Nephron progenitor cell (in vitro differentiated cells): ENCODE measurements at places on chromosomes 13 and 19.

GRCh38 chr19:18437491-18438330 lies at the start of gene ISYNA1:
TSS of gene ISYNA1 (minus strand) at chr19:18438133. CDS start at chr19:18437979, 154 bp downstream.
- H3K27me3 ChIP-seq: peaks cover 8% of the 10 kb centered on the region
- peaks cover 56% of the 10 kb centered on the region for H3K4me1 ChIP-seq
- H3K4me3 ChIP-seq: peak within 1 kb of the TSS; percentile 80
- peak within 1 kb of the TSS; percentile 94 for H3K27ac ChIP-seq
- peak; percentile 74 for DNase-seq
- peaks cover 15% of the 10 kb centered on the region for H3K36me3 ChIP-seq

- H3K4me3 ChIP-seq: peak overlapping the region; percentile 69
- no peak for DNase-seq
- H3K4me1 ChIP-seq: peaks cover 8% of the 10 kb centered on the region
These were observed 58.0 kb downstream of the USPL1 start for GRCh38 chr13:30675717-30676116.

GRCh38 chr13:77894743-77895142 lies 23.9 kb downstream of the EDNRB start:
- H3K4me1 ChIP-seq: peaks cover 15% of the 10 kb centered on the region
- H3K27ac ChIP-seq: no peak overlapping the region
- no peaks in the 10 kb centered on the region for H3K27me3 ChIP-seq
- no peak for DNase-seq
- H3K4me3 ChIP-seq: no peak overlapping the region

DNA sequence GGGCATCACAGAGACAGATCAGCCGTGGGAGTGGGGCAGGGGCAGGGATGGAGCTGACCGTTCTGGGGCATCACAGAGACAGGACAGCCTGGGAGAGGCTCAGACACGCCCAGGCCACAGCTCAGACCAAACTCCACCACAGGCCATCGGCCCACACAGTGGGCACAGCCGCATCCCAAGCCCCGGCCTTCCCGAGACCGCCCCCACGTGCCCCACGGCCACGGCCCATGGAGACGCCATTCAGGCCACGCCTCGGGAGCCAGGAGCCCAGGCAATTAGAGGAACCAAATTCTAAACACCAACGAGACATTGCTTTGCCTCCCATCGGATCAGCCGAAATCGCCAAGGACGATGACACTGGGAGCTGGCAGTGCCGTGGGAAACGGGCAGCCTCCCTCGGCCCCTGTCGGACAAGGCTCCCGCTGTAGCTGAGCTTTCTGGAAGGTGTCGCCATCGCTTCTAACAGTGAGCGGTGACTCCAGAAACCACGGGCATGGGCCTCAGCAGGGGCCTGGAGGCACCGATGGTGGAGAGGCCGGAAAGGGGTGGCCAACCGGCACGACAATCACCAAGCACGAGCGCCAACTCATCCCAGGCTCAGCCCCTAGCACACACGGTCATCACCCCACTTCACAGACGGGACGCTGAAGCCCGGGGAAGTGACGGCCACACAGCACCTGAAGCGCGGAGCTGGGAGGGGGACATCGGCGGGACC lies 2.4 kb downstream of the PIP5K1C start:
- H3K27ac ChIP-seq: peak overlapping the region; percentile 92
- H3K4me3 ChIP-seq: peak overlapping the region; percentile 90
- H3K27me3 ChIP-seq: no peaks in the 10 kb centered on the region
- DNase-seq: no peak

DNA sequence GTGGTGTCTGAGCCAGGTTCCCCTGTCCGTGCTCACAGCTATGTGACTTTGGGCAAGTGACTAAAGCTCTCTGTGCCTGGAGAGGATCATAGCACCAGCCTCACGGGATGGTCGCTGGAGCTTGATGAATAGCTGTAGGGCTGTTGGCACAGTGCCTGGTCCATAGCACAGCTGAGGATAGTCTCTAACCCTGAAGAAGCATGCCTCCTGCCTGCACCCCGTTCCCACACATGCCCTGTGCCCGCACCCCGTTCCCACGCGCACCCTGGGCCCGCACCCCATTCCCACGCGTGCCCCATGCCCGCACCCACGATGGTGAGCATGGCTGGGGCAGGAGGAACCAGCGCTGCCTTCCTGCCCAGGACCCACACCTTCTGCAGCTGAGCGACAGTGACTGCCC lies 63.7 kb upstream of the F7 start:
- no peak overlapping the region for H3K27ac ChIP-seq
- H3K36me3 ChIP-seq: peaks cover 21% of the 10 kb centered on the region
- H3K4me1 ChIP-seq: peaks cover 4% of the 10 kb centered on the region
- H3K27me3 ChIP-seq: peaks cover 25% of the 10 kb centered on the region

DNA sequence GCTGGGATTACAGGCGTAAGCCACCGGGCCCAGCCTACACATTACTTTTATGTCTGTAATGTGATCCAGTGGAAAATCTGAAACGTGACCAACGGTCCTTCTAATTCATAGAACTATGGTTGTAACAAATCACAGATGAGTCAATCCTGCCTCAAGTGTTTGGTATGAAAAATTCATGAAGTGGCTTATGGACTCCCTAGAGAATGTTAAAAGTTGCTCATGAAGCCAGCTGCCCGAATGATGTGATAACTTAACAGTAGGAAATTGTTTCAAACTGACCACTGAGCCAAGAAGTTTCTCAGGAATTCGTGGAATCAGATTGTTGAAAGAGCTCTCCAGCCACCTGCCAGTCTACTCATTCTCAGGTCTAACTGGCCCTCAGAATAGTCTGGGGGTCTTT lies 59.4 kb upstream of the FARP1 start:
- no peak for DNase-seq
- peaks cover 3% of the 10 kb centered on the region for H3K36me3 ChIP-seq
- no peak overlapping the region for H3K4me3 ChIP-seq
- no peak overlapping the region for H3K27ac ChIP-seq

- DNase-seq: no peak
- H3K27me3 ChIP-seq: peaks cover 11% of the 10 kb centered on the region
- peaks cover 8% of the 10 kb centered on the region for H3K36me3 ChIP-seq
- peaks cover 32% of the 10 kb centered on the region for H3K4me1 ChIP-seq
These were observed 11.6 kb downstream of the GZMM start for GRCh38 chr19:555474-555808.

GRCh38 chr19:30780032-30780431 lies 407.8 kb downstream of the ZNF536 start:
- no peaks in the 10 kb centered on the region for H3K36me3 ChIP-seq
- H3K4me3 ChIP-seq: no peak overlapping the region
- peaks cover 19% of the 10 kb centered on the region for H3K4me1 ChIP-seq
- H3K27me3 ChIP-seq: no peaks in the 10 kb centered on the region
- H3K27ac ChIP-seq: peak overlapping the region; percentile 42

- H3K27ac ChIP-seq: no peak overlapping the region
- H3K27me3 ChIP-seq: peaks cover 3% of the 10 kb centered on the region
- H3K4me1 ChIP-seq: no peaks in the 10 kb centered on the region
- H3K4me3 ChIP-seq: no peak overlapping the region
These were observed 38.4 kb upstream of the ADGRE5 start for GRCh38 chr19:14342809-14343208.

GRCh38 chr13:101811284-101811839 lies 358.9 kb downstream of the ITGBL1 start:
- H3K27ac ChIP-seq: no peak overlapping the region
- no peaks in the 10 kb centered on the region for H3K4me1 ChIP-seq
- no peak for DNase-seq
- H3K36me3 ChIP-seq: no peaks in the 10 kb centered on the region
- no peaks in the 10 kb centered on the region for H3K27me3 ChIP-seq

- H3K36me3 ChIP-seq: no peaks in the 10 kb centered on the region
- peaks cover 27% of the 10 kb centered on the region for H3K4me1 ChIP-seq
- no peak overlapping the region for H3K27ac ChIP-seq
- no peak overlapping the region for H3K4me3 ChIP-seq
- no peaks in the 10 kb centered on the region for H3K27me3 ChIP-seq
These were observed 134.0 kb downstream of the KCNRG start for GRCh38 chr13:50149214-50149613.

- peaks cover 5% of the 10 kb centered on the region for H3K36me3 ChIP-seq
- peaks cover 17% of the 10 kb centered on the region for H3K27me3 ChIP-seq
- no peak overlapping the region for H3K4me3 ChIP-seq
- peaks cover 42% of the 10 kb centered on the region for H3K4me1 ChIP-seq
- no peak for DNase-seq
These were observed 39.4 kb downstream of the ADPRHL1 start for GRCh38 chr13:113413898-113414282.

DNA sequence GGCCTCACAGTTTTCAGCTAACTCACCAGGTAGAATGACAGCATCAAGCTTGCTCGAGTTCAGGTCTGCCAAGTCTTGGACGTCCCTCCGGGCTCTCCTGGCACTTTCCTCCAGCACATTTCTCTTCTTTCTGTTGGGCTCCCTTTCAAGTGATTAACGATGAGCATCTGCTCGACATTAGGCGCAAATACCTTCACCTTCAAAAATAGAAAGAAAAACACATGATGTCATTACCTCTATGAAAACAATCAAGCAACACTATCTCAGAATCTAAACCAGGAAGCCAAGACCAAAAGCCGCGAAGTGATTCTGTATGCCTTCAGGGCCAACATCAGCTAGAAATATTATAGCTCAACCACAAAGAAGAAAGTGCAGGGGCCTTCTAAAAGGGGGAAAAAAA lies 15.4 kb upstream of the CLN5 start:
- H3K36me3 ChIP-seq: no peaks in the 10 kb centered on the region
- H3K4me3 ChIP-seq: no peak overlapping the region
- H3K4me1 ChIP-seq: peaks cover 16% of the 10 kb centered on the region
- H3K27ac ChIP-seq: no peak overlapping the region

DNA sequence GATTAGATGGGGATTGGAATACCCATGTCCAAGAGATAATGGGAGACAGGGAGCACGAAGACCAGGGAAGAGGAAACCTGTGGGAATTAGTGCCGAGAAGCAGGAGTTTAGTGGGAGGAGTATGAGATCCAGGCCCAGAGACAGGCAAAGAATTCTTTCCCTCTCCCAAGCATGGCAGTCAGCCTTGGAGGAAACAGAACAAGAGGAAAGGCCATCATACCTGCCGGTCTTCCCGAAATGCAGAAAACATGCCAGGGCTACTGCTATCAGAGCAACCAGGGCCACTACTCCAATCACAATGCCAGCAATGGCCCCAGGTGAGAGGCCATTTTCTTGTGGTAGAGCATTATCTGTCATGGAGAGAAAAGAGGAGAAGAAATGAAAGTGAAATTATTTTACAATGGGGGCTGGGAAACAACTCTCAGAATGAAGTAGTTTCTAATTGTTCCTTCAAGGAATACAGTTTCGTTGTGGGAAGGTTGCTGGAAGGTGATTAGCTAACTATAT lies 16.1 kb downstream of the CEACAM1 start:
- peak overlapping the region; percentile 38 for H3K27ac ChIP-seq
- peaks cover 2% of the 10 kb centered on the region for H3K27me3 ChIP-seq
- H3K4me1 ChIP-seq: peaks cover 4% of the 10 kb centered on the region
- DNase-seq: no peak
- no peak overlapping the region for H3K4me3 ChIP-seq
- H3K36me3 ChIP-seq: no peaks in the 10 kb centered on the region

DNA sequence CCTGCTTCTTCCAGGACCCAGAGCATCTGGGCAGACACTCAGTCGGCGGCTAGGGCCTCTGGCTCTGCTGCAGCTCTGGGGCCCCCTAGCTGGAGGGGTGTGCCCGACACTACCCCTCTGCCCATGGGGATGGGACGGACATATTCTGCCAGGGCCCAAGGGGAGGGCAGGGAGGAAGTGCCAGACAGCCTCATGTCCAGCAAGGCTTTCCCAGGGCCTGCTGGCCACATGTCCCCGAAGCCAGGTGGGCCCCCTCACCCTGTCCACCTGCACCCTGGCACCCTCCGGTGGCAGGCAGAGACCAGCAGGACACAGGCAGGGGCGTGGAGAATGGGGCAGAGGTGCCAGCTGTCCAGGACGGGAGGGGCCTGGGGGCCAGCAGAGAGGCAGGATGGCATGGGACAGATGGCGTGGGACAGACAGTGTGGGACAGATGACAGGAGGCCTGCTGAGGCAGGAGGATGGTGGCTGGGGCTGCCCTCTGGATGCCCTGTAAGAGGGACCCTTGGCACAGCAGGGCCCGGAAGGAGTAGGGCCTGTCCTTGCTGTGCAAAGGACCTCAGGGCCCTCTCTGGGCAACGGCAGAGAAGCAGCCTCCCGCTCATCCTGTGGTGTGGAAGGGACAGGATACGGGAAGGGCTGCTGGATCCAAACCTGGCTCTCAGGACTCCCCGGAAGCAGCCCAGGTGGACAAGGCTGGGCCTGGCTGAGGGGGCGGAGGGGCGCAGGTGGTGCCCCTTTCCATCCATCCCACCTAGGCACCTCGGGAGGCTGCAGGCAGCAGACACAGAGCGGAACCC lies 29.1 kb downstream of the CEBPG start:
- H3K4me1 ChIP-seq: no peaks in the 10 kb centered on the region
- H3K36me3 ChIP-seq: no peaks in the 10 kb centered on the region
- H3K27ac ChIP-seq: no peak overlapping the region
- DNase-seq: peak; percentile 3

DNA sequence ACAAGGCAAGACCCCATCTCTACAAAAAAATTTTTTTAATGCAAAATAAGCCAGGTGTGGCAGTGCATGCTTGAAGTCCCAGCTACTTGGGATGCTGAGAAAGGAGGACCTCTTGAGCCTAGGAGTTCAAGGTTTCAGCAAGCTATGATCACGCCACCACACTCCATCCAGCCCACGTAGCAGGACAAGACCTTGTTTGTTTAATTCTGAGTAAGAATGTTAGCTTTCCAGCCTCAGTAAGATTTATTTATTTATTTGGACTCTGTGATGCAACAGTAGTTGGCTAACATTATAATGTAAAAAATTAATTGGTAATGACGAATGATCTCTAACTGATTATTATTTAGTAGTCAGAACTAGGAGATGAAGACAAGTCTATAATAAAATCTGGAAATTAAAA lies 23.3 kb downstream of the N4BP2L2 start:
- H3K27me3 ChIP-seq: no peaks in the 10 kb centered on the region
- no peak overlapping the region for H3K4me3 ChIP-seq
- no peak overlapping the region for H3K27ac ChIP-seq
- H3K36me3 ChIP-seq: peaks cover 85% of the 10 kb centered on the region
- no peaks in the 10 kb centered on the region for H3K4me1 ChIP-seq

DNA sequence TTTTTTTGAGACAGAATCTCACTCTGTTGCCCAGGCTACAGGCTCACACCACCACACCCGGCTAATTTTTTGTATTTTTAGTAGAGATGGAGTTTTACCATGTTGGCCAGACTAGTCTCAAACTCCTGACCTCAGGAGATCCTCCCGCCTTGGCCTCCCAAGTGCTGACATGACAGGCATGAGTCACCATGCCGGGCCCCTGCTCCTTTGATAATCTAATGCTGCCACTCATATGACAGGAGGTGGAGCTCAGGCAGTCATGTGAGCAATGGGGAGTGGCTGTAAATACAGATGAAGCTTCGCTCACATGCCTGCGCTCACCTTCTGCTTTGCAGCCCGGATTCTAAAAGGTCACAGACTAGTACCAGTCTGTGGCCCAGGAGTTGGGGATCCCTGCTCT lies 25.1 kb downstream of the ARHGEF18 start:
- no peak overlapping the region for H3K27ac ChIP-seq
- H3K4me1 ChIP-seq: peaks cover 1% of the 10 kb centered on the region
- H3K36me3 ChIP-seq: no peaks in the 10 kb centered on the region
- peaks cover 23% of the 10 kb centered on the region for H3K27me3 ChIP-seq
- DNase-seq: no peak
- no peak overlapping the region for H3K4me3 ChIP-seq

GRCh38 chr13:79775830-79776229 lies 294.9 kb downstream of the NDFIP2 start:
- H3K27me3 ChIP-seq: no peaks in the 10 kb centered on the region
- H3K4me3 ChIP-seq: no peak overlapping the region
- peaks cover 20% of the 10 kb centered on the region for H3K36me3 ChIP-seq
- no peak for DNase-seq
